CD4-positive, alpha-beta memory T cell (primary cell): ENCODE measurements at places on chromosomes 4 and X.

GRCh38 chr4:41334182-41334581 is 77.5 kb downstream of the UCHL1 start:
- no peak for DNase-seq

DNA sequence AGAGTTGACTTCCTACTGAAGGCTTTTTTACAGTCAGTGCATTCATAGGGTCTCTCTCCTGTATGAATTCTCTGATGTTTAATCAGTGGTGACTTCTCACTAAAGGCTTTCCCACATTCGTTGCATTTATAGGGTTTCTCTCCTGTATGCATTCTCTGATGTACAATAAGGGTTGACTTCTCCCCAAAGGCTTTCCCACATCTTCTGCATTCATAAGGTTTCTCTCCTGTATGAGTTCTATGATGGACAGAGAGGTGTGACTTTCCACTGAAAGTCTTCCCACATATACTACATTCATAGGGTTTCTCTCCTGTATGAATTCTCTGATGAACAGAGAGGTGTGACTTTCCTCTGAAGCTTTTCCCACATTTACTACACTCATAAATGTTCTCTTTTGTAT is 45.2 kb downstream of the ZNF674 start:
- DNase-seq = no peak

GRCh38 chr4:137626942-137627738 is 94.8 kb upstream of the PCDH18 start:
- no peak for DNase-seq

- no peak for DNase-seq
Observed at GRCh38 chr4:98765771-98766170, 107.4 kb upstream of the TSPAN5 start.

GRCh38 chr4:88610771-88611170 is 18.5 kb downstream of the HERC3 start:
- DNase-seq = no peak

GRCh38 chr4:3213661-3214250 is 35.2 kb upstream of the MSANTD1 start:
- no peak for DNase-seq

- no peak for DNase-seq
Observed at GRCh38 chr4:62407534-62407933, 1207.4 kb downstream of the ADGRL3 start.

GRCh38 chr4:39821951-39822350 is 124.0 kb downstream of the UBE2K start:
- no peak for DNase-seq

DNA sequence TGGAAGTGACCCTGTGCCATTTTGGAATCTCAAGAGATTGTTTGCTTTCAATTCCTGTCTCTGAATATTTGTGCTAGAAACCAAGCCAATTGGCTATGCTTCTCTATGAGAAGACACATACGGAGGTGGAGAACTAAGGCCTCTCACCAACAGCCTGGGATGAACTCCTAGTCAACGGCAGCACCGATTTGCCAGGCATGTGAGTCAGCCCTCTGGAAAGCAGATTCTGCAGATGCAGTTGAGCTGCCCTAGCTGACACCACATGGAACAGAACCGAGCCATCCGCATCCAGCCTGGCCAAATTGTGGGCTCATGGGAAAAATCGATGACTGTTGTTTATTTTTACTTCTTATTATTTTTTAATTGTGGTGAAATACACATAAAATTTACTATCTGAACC is 58.2 kb upstream of the WDFY3 start:
- no peak for DNase-seq
